ENCODE measurements at places on chromosomes 6 and 20. TPM values are rescaled to one million over a fixed set of nuclear protein-coding genes. Genes with fewer than 3 reads are reported as not detected.

The AK9 gene
- 1.5 TPM for total RNA-seq

The ANKRD66 gene
- total RNA-seq: not detected

The PPP1R14C gene
- total RNA-seq: 0.32 TPM

The WFDC10B gene
- total RNA-seq: not detected

The CNPY3 gene
- total RNA-seq: 33.7 TPM

The HLA-DRA gene
- 1,241 TPM for total RNA-seq

The MACROD2 gene
- 0.04 TPM for total RNA-seq

The ESR1 gene
- total RNA-seq: 4.1 TPM

The DCBLD1 gene
- total RNA-seq: not detected

The COX4I2 gene
- total RNA-seq: not detected

The MTFR2 gene
- total RNA-seq: 7.2 TPM

The TRDN gene
- total RNA-seq: not detected

The CPXM1 gene
- not detected for total RNA-seq

The CCN6 gene
- not detected for total RNA-seq

The SEMG1 gene
- not detected for total RNA-seq

The DDX39B gene
- 412 TPM for total RNA-seq

The PSORS1C2 gene
- total RNA-seq: not detected

The PROCR gene
- total RNA-seq: not detected

The NCOA3 gene
- total RNA-seq: 67.2 TPM

The RFX6 gene
- total RNA-seq: not detected

The CGA gene
- not detected for total RNA-seq

The SNX14 gene
- total RNA-seq: 153 TPM

The STMND1 gene
- not detected for total RNA-seq

The CLPSL2 gene
- total RNA-seq: not detected

The EPHA7 gene
- not detected for total RNA-seq

The RAB32 gene
- not detected for total RNA-seq

The ACTL10 gene
- 9.2 TPM for total RNA-seq

The MRAP2 gene
- total RNA-seq: not detected

The PPP1R16B gene
- 0.04 TPM for total RNA-seq

The SEL1L2 gene
- total RNA-seq: not detected

The ADA gene
- total RNA-seq: not detected

The LHFPL5 gene
- total RNA-seq: not detected

The LY6G6C gene
- not detected for total RNA-seq

The FAM83C gene
- total RNA-seq: not detected

The PAK5 gene
- total RNA-seq: not detected

The C6orf163 gene
- 3.1 TPM for total RNA-seq

The C6orf15 gene
- not detected for total RNA-seq

The TGM2 gene
- 0.15 TPM for total RNA-seq

The GHRH gene
- total RNA-seq: not detected

The KHDRBS2 gene
- total RNA-seq: 40.1 TPM

All from Karpas-422 (cell line).